CD4-positive, alpha-beta T cell treated with Interleukin-1 beta for 1 hour (primary cell): ENCODE measurements at places on chromosomes 4 and X.
A peak's percentile ranks its signal among the peaks of the same experiment; 100 is the strongest.

DNA sequence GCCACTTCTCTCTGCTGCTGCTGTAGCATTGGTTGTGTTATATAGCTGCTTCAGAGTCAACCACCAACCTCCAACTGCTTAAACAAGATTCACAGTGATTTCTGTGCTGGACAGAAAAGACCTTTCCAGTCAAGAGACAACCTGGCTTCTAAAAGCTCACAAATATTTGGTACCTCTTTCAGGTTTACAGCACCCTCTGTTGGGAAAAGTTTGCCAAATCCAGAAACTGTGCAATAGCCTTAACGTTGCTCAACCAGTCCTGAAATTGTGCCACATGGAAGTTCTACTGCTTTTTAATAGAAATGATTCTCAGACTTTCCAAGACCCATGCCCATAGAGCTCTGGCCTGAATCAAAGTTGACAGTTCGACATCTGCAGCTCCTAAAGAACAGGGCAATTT lies 842.1 kb upstream of the HTR2C start:
- no peak for DNase-seq

- peak; percentile 52 for DNase-seq
Observed at GRCh38 chrX:7088968-7089615, 58.4 kb upstream of the STS start.

DNA sequence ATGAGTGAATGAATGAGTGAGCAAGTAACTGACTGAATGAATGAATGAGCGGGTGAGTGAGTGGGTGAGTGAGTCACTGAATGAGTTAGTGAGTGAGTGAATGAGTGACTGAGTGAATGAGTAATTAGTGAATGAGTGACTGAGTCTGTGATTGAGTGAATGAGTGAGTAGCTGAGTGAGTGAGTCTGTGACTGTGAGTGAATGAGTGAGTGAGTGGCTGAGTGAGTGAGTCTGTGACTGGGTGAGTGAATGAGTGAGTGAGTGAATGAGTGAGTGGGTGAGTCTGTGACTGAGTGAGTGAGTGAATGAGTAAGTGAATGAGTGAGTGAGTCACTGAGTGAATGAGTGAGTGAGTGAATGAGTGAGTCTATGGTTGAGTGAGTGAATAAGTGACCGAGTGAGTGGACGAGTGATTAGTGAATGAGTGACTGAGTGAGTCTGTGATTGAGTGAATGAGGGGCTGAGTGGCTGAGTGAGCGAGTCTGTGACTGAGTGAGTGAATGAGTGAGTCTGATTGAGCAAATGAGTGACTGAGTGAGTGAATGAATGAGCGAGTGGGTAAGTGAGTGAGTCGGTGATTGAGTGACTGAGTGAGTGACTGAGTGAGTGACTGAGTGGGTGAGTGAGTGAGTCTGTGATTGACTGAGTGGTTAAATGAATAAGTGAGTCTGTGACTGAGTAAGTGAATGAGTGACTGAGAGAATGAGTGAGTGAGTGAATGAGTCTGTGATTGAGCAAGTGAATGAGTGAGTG lies 223.0 kb upstream of the PSAPL1 start:
- DNase-seq, result no peak

- no peak for DNase-seq
Observed at GRCh38 chr4:26753617-26754016, 107.0 kb upstream of the STIM2 start.

DNA sequence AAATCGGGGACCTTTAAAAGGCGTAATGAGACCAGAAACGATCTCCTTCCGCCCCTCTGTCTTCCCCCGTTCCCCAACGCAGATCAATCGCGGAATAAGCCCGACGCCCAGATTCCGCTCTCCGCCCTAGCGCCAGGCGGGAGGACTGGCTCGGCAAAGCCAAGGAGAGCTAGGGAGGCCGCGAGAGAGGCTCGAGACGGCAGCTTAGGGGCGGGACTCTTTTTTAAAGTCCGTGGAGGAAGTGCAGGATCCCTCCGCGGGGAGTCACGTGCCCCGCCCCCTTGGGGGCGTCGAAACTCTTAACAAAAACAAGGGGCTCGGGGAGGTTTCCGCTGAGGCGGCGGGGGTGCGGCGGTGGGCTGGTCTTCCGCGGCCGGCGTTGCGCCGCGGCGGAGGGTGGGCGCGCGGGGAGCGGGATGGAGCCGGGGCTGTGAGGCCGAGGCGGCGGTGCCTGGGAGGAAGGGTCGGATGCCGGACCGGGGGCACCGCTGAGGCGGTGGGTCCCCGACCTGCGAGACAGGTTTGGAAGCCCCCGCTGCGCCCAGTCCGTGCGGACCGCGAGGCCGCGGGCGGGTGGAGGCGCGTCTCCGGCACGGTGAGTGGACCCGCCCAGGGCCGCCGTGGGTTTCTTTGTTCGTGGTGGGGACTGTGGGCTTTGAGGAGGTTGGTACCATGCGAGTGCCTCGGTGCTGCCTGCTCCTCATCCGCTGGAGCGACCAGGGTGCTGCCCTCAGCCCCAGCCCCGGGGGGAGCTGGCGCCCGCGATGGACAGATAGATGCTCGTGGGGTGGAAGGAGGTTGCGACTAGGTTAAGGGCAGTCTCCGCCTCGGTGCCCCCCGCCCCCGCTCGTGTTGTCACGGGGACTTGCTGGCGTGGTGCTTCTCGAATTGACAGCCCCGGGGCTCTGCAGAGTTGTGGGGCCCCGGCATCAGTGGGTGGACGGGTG lies at the start of gene CCNG2:
TSS of gene CCNG2 (plus strand) at position 296 of the 947 bp plus-strand sequence. CDS start 1,326 bp downstream, outside the sequence.
- peak; percentile 89 for DNase-seq

DNA sequence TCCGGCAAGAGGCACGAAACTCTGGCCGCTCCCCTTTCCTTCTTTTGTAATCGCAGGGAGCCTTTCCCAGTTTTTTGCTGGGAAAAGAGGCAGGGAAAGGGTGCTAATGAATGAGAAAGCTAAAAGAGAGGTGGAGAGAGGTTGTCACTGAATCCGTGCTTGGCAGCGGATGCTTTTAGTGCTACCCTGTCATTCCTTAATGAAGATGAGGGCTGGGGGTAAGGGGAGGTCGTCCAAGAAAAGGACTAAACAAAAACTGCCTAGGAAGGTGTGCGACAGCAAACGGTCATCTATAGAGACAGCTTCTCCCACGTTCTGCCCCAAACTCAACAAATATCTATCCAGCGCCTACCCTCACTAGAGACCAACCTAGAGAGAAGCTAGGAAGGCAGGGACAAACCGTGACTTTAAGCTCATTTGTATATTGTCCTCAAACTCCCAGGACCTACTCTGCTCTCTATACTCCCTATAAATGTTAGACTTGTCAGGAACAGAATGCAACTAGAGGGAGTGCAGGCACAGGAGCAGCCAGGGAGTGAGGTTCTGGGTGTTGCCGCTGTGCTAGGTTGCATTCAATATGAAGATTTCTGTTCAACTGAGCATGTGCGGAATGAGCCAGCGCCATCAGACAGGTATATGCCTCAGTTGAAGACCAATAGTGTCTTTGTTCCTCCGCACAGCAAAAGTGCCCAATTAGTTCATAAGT lies 777 bp upstream of the CASK start:
- peak; percentile 44 for DNase-seq

DNA sequence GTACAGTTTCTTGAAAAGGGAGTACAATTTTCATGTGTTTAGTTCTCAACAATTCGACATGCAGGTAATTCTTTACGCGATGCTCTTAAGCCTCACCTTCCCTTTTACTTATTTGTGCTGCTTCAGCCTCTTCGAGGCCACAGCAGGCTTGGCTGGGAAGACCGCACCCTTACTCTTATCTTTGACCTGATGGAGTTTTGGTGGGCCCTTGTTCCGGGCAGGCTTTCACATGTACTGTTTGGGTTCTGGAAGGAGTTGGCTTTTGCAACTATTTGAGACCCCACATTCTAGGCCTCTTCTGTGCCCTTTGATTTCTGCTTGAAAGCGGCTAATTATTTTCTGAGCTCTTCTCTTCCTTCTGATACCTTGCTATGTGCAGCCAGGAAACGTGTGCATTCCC lies 60.2 kb downstream of the FAM193A start:
- DNase-seq, result no peak

DNA sequence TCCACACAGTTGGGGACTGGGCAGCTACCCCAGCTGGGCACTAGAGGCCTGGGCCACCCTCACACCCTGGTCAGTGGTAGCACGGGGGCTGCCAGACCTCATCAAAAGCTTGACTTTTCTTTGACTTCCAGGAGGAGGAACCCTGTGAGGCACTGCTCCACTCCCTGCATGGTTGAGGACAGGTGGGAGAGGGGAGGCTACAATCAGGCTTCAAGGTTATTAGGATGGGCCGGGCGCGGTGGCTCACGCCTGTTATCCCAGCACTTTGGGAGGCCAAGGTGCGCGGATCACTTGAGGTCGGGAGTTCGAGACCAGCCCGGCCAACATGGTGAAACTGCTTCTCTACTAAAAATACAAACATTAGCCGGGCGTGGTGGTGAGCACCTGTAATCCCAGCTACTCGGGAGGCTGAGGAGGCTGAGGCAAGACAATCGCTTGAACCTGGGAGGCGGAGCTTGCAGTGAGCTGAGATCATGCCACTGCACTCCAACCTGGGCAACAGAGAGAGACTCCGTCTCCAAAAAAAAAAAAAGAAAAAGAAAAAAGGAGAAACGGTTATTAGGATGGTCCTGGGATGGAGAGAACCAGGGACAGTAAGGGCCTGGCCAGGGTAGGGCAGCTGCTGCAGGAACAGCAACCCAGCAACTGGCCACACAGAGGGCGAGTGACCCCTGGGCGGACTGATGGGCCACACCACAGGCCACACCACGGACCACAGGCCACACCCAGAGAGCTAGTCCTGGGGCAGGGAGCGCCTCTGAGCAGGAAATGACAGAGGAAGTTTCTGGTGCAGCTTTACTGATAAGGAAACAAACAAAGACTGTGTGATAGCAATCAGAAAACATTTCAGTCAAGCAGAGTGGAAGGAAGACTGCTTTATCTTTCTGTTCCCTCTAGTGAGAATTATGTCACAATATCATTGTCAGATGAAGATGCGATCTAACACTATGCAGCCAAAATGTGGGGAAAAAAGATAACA lies 20.5 kb upstream of the OPN1LW start:
- DNase-seq, result peak; percentile 52

DNA sequence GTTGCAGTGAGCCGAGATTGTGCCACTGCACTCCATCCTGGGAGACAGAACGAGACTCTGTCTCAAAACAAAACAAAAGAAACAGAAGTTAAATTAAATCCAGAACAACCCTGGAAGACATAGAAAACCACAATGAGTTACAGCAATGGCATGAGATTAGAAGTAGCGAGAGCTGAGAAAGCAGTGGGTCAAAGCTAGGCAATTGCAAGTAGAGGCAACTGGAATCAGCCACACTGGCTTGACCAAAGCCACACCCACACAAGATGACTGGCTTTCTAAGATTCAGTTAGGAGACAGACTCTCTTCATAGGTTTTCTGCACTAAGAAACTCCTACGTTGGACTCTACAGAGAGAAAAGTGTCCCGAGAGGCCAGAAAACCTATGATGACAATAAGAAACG lies 443.0 kb downstream of the GPM6A start:
- DNase-seq, result no peak

DNA sequence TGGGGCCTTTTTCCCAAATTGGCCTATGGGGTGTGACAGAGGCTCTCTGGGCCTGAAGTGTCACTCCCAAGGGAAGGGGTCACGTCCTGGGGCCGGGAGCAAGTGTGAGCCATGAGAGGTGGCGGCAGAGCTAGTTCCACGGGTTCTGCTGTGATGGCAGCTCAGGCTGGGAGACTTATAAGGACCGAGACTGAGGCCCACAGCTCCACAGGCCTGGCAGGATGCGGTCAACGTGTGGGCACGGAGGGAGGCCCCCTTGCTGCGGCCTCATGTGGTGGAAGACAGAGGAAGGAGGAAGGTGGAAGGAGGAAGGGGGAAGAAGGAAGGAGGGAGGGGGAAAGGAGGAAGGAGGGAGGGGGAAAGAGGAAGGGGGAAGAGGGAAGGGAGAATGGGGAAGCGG lies 7.2 kb upstream of the CPLX1 start:
- DNase-seq, result no peak

DNA sequence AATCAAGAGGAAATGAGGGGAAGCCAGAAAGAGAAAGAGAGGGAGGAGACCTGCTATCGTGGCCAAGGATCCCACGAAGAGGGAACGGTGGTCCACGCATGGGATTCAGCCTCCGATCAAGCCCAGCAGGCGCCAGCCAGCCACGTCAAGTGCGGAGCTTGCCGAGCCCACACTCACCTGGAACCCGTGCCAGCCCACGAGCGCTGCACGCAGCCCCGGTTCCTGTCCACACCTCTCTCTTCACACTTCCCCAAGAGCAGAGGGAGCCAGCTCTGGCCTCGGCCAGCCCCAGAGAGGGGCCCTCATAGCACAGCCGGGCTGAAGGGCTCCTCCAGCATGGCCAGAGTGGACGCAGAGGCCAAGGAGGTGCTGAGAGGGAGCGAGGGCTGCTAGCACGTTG lies 795.1 kb upstream of the GRIA3 start:
- no peak for DNase-seq

GRCh38 chrX:108126661-108127060 lies 35.1 kb downstream of the ATG4A start:
- no peak for DNase-seq

- DNase-seq, result no peak
Observed at GRCh38 chr4:185735866-185736400, 76.1 kb downstream of the SORBS2 start.

GRCh38 chrX:154855256-154855655 lies 20.8 kb upstream of the SMIM9 start:
- DNase-seq, result no peak

- DNase-seq, result no peak
Observed at GRCh38 chrX:147377728-147378127, 534.0 kb upstream of the FMR1 start.

DNA sequence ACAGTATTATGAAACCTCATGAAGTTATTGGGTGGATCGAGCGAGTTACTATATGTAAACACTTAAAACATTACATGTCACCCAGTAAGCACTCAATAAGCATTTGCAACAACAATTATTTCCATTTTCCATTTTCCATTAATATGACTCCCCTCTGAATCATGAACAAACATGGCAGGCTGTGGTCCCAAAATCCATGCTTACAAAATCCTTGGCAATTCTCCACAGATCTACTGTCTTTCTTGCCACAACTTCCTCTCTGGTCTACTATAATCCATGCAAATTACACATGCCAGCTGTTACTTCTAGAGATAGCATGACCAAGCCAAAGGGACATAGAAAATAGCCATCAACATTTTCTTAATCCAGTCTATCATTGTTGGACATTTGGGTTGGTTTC lies 22.0 kb downstream of the ASB11 start:
- no peak for DNase-seq

- peak; percentile 39 for DNase-seq
Observed at GRCh38 chr4:26372525-26373172, 51.8 kb downstream of the RBPJ start.
